ENCODE measurements at places on chromosomes 1 and 21.

DNA sequence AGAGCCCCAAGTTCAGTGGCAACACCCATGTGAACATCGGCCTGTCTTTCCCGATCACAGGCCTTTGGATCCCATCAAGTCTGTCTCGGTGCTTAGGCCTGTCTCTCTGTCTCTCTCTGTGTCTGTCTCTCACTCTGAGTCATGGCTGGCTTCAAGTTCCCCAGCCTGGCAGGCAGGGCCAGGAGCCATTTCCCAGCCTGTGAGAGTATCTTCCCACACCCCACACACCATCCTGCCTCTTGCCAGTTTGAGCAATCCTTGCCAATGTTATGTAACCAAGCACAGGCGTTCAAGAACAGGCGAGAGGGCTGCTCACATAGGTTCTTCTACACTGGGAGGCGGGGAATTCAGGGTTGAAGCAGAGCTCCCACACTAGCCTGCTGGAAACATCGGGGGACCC, 70.0 kb upstream of the TMEM51 start:
- no peak for DNase-seq

DNA sequence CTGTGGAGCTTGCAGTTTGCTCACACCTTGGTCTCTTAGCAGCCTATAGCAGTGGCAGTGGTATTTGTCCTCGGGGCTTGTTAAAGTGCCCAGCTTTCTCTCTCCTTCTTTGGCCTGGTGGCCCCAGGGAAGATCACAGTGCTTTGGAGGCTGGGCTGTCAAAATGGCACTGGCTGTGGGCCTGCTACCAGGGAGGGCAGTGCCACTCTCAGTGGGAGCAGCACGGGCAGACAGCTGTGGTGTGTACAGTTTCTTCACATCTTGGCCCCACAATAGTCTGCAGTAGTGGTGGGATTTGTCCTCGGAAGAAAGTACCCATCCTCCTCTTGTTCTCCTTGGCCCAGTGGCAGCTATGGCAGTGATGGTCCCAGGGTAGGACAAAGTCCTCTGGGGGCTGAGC, 164.4 kb upstream of the GORAB start:
- no peak for DNase-seq

DNA sequence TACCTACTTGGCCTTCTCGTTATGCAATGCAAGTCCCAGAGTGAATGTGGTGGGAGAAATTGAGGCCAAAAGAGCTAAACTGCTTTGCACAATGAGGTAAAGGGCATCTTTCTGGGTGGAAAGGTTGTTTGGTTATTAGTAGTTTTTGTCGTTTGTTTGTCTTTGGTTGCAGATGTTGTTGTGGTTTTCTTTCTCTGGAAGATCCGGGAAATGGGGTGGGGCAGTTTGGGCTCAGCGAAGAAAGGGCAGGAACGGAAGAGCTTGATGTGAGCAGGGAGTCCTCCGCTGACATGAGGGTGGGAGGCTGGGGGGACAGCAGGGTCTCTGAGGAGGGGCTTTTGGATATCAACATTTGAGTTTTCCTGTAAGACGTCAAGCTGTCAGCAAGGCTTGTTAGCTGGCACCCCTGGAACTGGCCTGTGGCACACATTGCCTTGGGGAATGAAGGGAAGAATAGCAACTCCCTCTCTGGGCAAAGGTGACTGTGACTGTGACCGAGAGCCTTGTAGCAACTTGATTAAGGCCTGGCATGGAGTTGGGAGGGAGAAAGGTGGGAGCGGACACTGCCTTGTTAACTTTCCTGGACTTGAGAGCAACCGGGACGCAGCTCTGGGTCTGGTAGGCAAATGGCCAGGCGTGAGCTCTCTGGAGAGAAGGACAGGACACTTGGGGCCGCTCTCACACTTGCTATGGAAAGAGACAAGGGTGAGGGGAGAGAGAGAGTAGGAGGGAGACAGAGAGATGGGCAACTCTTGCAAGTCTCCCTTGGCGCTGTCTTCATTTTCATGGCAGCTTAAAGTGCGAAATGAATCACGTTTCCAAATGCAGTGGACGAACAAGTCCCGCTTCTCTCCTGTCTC, 15.4 kb upstream of the OPRD1 start:
- DNase-seq: no peak

DNA sequence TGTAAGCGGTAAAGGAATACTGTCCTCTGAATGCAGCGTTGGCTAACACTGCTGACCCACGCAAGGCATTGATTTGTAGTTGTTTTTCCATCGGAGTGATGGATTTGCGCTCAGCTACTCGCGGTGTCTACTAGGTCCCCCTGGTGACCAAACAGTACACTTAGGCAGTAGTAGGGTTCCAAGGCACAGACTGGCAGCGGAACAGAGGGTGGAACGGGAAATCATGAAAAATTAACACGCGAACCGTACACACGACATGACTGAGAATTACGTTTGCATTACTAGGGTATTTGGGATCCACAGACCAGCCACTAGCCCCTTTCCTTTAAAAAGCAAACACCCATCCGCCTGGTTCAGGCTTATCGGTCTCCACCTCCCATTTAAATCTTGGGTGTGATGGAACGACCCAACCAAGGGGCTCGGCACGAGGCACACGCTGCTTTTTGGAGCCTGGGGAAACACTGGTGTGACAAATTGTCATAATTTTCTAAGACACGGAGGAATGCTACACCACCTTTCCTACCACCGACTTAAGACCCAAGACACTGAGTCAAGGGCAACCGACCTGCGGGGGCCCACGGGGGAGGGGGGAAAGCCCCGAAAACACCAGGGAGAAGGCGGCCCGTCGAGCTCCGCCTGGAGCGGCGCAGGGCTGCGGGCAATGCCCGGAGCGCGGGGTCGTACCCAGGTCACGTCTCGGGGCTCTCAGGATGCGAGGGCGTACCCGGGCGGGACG, 699 bp downstream of the DIPK1A start:
- DNase-seq: peak; percentile 83

DNA sequence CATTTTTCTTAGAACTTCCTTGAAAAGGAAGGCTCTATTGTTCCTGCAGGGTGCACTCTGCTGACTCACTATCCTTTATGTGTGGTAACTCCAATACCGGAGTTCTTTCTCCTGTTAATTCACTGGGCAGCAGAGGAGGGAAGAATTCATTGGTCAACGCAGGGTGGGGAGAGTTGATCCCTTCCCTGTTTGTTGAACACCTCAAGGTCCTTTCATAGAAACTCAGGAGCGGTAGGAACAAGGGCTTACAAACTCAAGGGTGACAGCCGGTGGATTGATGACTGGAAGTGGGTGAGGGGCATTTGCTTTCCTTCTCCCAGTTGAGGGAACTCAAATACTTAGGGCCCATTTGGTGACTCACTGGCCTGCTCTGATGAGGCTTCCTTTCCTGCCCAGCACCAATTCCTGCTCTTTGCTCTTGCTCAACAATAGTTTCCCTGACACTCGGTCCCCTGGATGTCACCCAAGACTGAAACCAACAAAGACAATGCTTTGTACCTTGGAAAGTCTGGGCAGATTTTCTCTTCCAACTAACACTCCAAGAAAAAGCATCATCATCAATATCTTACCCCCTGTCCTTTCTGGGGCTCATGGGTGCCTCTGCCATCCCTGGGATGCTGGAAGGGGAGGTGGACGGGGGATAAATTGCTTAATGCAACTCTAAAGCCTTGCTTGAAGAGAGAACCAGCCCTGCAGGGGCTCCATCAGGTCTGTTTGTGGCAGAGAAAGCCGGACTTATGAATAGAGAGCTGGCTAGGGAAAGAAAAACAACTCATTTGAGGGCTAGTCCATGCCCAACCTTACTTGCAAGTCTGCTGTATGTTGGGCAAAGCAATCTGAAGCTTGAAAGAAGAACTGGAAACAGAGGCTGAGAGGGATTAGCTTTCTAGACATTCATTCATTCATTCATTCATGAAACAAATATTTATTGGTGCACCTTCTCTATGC, 9.3 kb downstream of the SLC26A9 start:
- no peak for DNase-seq

- no peak for DNase-seq
These were observed 64.1 kb upstream of the SLC25A33 start for GRCh38 chr1:9475061-9475627.

GRCh38 chr1:223426936-223427335, 33.7 kb downstream of the CCDC185 start:
- DNase-seq: no peak

DNA sequence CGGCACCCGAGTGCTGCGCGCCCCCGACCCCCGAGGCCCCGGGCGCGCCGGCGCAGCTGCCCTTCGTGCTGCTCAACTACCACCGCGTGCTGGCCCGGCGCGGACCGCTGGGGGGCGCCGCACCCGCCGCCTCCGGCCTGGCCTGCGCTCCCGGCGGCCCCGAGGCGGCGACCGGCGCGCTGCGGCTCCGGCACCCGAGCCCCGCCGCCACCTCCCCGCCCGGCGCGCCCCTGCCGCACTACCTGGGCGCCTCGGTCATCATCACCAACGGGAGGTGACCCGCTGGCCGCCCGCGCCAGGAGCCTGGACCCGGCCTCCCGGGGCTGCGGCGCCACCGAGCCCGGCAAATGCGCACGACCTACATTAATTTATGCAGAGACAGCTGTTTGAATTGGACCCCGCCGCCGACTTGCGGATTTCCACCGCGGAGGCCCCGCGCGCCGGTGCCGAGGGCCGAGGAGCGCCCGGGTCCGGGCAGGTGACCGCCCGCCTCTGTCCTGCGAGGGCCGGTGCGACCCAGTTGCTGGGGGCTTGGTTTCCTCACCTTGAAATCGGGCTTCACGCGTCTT, 49.0 kb downstream of the SIM2 start:
- no peak for DNase-seq

- no peak for DNase-seq
These were observed 20.2 kb upstream of the S1PR1 start for GRCh38 chr1:101216623-101217022.

DNA sequence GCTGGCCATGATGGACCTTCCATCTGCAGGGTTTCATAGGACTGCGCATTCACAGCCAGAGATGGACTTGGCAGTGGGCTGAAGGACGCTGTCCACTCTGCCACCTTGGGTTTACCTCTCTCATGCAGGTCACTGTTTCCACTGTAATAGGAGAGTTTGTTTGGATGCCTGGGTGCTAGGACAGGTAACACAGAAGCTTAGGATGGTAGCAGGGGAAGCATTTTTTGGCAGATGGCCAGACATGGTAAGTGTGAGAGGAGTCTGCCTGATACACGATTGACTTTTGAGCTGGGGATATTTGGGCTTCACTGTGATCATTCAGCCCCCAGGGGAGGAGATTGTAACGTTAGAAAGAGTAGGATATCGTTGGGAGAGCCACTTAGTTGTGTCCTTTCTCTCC, 11.8 kb downstream of the PSEN2 start:
- DNase-seq: peak; percentile 22

- no peak for DNase-seq
These were observed 59.5 kb upstream of the KCNA3 start for GRCh38 chr1:110734133-110734680.

- no peak for DNase-seq
These were observed 175.4 kb upstream of the COA6 start for GRCh38 chr1:234197839-234198238.

DNA sequence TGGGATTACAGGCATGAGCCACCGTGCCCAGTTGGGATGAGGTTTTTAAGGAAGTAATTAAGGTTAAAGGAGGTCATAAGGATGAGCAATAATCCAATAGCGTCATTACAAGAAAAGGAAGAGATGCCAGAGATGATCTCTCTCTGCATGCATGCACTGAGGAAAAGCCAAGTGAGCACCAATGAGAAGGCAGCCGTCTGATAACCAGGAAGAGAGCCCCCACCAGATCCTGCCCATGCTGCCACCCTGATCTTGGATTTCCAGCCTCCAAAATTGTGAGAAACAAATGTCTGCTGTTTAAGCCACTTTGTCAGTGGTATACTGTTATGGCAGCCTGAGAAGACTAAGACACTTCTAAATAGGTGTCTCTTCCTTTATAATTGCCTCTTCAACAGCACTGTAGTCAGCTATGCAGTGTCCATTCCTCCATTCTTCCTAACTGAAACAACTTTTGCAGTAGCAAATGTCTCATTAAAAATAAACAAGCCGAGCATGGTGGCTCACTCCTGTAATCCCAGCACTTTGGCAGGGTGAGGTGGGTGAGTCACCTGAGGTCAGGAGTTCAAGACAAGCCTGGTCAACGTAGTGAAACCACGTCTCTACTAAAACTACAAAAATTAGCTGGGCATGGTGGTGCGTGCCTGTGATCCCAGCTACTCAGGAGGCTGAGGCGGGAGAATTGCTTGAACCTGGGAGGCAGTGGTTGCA, 216.2 kb upstream of the RUNX1 start:
- no peak for DNase-seq

- DNase-seq: no peak
These were observed 46.6 kb downstream of the SLC30A7 start for GRCh38 chr1:100942304-100943046.

DNA sequence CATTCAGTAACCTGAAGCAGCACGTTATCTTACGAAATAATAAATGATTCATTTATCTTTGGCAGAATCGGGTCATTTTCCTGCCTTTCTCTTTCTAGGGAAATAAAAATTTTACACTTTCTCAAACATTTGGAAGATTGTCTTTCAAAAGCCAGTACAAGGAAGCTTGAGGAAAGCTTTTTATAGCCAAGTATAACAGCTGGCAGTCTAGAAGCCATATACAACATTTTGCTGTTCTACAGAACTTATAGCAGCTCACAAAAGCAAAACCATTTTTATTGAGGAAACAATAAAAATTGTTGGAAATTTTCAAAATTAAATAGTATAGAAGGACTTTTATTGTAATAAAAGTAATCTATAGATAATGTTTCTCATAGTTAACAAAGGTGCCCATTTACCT, 448.6 kb downstream of the SMYD3 start:
- DNase-seq: no peak

DNA sequence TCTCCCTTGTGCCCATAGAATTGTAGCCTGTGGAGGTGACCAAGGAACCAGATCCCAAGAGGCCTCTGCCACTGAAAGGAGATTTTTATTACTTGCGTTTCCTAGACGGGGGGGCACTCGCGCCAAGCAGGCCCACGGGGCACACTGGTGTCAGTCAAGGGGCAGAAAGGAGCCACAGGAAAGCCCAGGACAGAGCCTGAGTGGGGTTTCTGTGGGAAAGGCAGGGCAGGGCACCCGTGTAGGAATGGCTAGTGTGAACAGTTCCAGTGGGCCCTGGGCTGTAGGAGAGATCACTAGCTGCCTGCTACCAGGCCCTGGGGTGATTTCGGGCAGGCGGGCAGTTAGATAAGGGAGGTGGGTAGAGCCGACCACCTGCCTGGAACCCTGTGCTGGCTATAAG, 70.8 kb downstream of the ADARB1 start:
- no peak for DNase-seq

DNA sequence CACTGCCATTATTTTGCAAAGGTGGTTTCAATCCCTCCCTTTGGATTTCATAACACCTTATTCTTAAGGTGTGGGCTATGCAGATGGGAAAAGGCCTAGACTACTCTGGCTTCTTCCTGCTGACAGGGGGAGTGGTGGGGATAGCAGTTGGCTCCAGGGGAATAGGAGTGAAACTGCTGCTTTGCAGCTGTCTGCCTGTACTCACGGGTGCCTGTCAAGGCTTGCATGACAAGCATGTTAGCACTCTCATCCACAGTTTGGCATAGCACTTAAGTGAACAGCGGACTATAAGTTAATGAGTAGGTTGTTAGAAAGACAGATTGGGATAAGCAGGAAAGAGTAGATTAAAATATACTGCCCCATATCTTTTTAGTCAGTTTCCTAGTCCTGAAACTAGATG, 287.5 kb upstream of the DAB1 start:
- DNase-seq: no peak
